Lung (tissue), 17 donors: ENCODE measurements at places on chromosomes 6 and 20. TPM values are rescaled to one million over a fixed set of nuclear protein-coding genes. Genes with fewer than 3 reads are reported as not detected.

GRCh38 chr6:34143196-34143883 is 2.5 kb downstream of the GRM4 start:
- no peak for DNase-seq
- H3K27ac ChIP-seq = no peak overlapping the region
- peaks cover 16% of the 10 kb centered on the region for H3K4me1 ChIP-seq
- peaks cover 70% of the 10 kb centered on the region for H3K27me3 ChIP-seq
- no peak overlapping the region for H3K4me3 ChIP-seq
- no peaks in the 10 kb centered on the region for H3K36me3 ChIP-seq

DNA sequence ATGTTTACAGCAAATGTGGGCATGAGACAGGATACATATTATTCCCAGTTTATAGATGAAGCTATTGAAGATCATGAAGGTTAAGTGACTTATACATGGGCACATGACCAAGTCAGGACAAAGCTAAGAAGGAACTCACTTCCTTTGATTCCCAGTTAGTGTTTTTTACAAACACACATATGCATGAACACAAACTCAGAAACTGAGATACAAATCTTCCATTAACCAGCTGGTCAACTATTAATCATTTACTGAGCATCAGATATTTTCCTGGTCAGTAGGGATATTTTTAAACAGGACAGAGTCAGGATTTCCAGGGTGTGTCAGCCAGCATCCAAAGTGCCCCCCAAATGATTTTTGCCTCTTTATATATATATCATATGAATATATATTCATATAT is 222.2 kb downstream of the OGFRL1 start:
- H3K36me3 ChIP-seq = no peaks in the 10 kb centered on the region
- DNase-seq = no peak
- no peak overlapping the region for H3K27ac ChIP-seq
- no peak overlapping the region for H3K4me3 ChIP-seq
- peaks cover 13% of the 10 kb centered on the region for H3K4me1 ChIP-seq

- H3K27me3 ChIP-seq = no peaks in the 10 kb centered on the region
- no peaks in the 10 kb centered on the region for H3K4me1 ChIP-seq
- no peak overlapping the region for H3K27ac ChIP-seq
- no peaks in the 10 kb centered on the region for H3K36me3 ChIP-seq
- H3K4me3 ChIP-seq = no peak overlapping the region
Measured at GRCh38 chr6:62805431-62805830, 405.8 kb upstream of the FKBP1C start.

DNA sequence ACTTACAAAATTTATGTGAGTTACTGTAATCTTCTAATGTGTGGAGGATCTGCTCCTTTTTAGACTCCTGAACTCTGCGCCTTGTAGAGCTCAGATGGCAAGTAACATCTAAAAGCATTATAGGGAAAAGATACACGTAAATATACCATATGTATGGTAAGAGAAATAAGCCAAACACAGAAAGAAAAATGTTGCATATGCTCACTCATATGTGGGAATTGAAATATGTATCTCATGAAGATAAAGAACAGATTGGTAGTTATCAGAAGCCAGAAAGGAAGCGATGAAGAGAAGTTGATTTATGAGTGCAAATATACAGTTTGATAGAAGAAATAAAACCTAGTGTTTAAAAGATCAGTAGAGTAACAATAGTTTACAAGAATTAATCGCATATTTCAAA is 815.0 kb upstream of the MAN1A1 start:
- no peaks in the 10 kb centered on the region for H3K36me3 ChIP-seq
- H3K4me1 ChIP-seq = no peaks in the 10 kb centered on the region
- no peaks in the 10 kb centered on the region for H3K27me3 ChIP-seq
- DNase-seq = no peak
- H3K4me3 ChIP-seq = no peak overlapping the region
- H3K27ac ChIP-seq = no peak overlapping the region

DNA sequence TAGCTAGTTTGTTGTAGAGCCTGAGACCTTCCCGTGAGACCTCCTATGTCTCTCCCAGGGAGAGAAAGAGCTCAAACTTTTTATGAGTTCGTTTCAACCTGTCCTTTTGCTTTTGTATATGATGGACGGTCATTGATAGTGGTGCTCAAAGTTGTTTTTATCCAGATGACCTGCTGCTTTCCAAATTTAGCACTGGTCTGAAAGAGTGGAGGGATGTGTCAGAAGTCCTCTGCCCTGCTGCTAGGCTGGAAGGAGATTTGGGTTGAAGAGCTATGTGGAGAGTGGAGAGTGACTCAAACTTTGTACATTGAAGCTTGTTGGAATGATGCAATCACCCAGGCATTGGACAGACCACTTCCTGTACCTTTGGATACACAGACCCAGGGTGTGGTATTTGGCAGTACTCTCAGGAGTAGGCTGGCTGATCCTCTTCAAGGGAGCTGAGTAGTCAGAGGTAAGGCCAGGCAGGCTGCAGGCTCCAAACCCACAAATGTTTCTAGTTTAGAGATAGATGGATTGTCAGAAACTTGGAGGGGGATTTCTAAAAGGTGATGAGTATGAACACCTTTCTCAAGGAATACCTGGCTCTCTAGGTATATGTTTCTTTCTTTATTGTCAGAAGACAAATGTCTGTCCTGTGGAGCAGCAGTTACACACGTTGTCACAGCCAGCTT is 49.4 kb upstream of the RREB1 start:
- peak overlapping the region; percentile 48 for H3K27ac ChIP-seq
- H3K27me3 ChIP-seq = no peaks in the 10 kb centered on the region
- no peaks in the 10 kb centered on the region for H3K36me3 ChIP-seq

DNA sequence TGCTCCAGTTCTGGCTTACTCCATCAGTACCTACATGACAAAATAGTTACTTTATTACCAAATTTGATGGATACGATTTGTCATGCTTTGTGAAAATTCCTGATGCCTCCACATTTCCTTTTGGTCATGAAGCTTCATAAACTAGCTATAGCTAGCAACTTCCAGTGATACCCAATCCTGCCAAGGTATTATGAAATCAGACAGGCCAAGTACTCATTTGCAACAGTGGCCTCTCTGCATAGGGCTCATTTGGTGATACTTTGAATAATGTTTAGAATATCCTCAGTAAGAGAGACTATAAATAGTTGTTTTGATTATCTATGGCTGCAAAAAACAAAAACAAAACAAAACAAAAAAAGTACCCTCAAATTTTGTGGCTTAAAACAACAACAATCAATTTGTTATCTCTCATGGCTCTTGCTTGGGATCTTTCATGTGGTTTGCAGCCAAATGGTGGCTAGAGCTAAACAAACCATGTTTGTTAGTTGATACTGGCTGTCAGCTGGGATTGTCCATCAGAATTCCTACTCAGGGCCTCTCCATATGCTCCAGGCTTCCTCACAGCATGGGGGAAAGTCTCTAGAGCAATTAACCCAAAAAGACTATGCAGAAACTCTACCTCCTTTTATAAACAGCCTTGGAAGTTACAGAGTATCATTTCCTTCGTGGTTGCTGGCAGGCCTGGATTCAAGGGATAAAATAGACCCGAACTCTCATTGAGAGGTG is 10.1 kb upstream of the PRL start:
- H3K27ac ChIP-seq = no peak overlapping the region
- H3K4me3 ChIP-seq = no peak overlapping the region
- H3K4me1 ChIP-seq = no peaks in the 10 kb centered on the region
- DNase-seq = no peak
- H3K36me3 ChIP-seq = no peaks in the 10 kb centered on the region

GRCh38 chr6:53282741-53283140 is 66.0 kb downstream of the ELOVL5 start:
- H3K36me3 ChIP-seq = no peaks in the 10 kb centered on the region
- H3K4me3 ChIP-seq = no peak overlapping the region
- H3K27me3 ChIP-seq = no peaks in the 10 kb centered on the region
- H3K4me1 ChIP-seq = peaks cover 2% of the 10 kb centered on the region
- H3K27ac ChIP-seq = no peak overlapping the region
- DNase-seq = no peak

DNA sequence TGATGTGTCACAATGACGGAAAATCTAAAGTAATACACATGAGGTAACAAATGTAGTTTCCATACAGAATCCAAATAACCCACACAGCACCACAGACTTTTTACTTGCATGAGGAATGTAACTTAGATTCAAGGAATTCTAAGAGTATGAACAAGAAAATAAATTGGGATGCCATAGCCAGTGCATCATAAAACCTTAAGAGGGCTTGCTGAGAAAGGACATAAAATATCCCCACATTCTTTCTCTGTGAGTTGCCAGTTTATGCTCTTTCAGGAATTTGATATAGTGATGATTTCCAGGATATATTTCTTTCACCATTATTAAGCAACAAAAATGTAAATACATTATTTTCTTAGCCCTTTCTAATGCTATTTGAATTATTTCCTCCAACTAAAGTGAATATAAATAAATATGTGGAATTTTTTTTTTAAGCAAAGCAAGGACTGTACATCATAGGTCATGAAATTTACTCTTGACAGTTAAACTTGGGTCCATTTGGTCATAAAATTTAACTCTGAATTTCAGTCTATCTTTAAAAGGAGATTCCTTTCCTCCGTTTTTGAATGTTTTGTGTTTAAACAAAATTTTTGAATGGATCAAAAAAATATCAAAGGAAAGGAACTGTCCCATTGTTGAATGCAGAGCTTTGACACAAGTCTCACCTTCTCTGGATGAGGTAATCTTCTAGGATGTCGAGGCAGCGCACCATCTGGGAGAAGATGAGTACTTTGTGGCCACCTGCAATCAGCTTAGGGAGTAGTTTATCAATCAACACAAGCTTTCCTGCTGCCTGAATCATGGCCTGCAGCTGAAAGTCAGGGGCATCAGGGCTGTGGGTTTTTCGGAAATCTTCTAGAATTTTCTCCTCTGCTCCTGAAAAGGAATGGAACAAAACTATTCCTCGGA is 116.3 kb upstream of the EMILIN3 start:
- no peaks in the 10 kb centered on the region for H3K4me1 ChIP-seq
- DNase-seq = no peak
- H3K36me3 ChIP-seq = peaks cover 51% of the 10 kb centered on the region
- no peak overlapping the region for H3K4me3 ChIP-seq

- no peaks in the 10 kb centered on the region for H3K27me3 ChIP-seq
- no peak overlapping the region for H3K27ac ChIP-seq
- peaks cover 8% of the 10 kb centered on the region for H3K4me1 ChIP-seq
- no peak overlapping the region for H3K4me3 ChIP-seq
- no peak for DNase-seq
Measured at GRCh38 chr20:63711085-63711645, 3.3 kb downstream of the ZGPAT start.

- DNase-seq = peak; percentile 47
- H3K27ac ChIP-seq = peak overlapping the region; percentile 18
- H3K4me3 ChIP-seq = peak overlapping the region; percentile 64
- H3K4me1 ChIP-seq = peaks cover 10% of the 10 kb centered on the region
- no peaks in the 10 kb centered on the region for H3K36me3 ChIP-seq
Measured at GRCh38 chr6:25279748-25280343, 672 bp downstream of the CARMIL1 start.

DAAM2 gene
- total RNA-seq = 43.0 TPM

LY86 gene
- 5.2 TPM for total RNA-seq

CLIC5 gene
- 92.3 TPM for total RNA-seq

- DNase-seq = peak; percentile 86
- H3K4me3 ChIP-seq = peak overlapping the region; percentile 57
- no peaks in the 10 kb centered on the region for H3K27me3 ChIP-seq
- H3K4me1 ChIP-seq = no peaks in the 10 kb centered on the region
- H3K36me3 ChIP-seq = no peaks in the 10 kb centered on the region
Measured at GRCh38 chr6:21587179-21587960, 6.2 kb upstream of the SOX4 start.

DNA sequence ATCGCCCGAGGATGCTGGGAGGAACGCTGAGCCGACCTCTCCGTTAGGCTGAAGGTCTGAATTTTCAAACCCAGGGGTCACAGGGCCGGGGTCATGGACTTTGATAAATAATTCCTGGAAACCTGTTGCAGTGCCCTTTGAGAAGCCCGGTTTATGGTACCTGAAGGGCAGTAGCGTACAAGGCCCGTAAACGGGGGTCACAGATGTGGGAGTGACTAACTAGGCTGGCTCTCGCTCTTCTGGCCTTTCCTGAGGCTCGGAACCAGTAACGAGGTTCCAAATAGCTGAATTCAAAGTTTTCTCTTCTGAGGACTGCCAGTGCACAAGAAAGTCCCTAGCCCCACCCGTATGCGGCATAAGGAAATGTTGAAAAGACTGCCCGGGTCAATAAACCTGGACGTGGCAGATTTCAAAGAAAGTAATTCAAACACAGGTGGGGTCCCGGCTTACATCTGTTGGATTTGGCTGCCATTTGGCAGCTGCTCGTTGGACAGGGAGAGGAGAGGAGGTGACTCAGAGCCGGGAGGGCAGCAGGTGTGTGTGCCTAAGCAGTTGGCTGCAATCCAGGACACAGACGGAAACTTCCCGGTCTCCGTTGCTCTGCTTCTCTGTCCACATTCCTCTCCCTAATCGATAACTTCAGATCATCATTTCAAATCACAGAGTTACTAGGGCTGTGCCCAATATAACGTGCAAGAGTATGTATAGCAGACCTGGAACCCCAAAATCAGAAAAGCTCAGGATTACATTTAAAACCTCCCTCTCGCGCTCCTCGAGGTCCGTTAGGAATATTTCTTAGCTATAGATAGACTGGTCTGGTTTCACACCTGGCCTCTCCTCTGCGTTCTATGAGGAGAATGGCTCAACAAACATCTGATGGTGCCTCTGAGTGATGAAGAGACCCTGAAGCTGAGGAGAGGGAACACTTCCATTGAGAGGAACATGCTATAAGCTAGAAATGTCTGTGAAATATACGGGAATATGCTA is 765 bp upstream of the GMDS start:
- H3K27me3 ChIP-seq = no peaks in the 10 kb centered on the region
- H3K4me1 ChIP-seq = peaks cover 7% of the 10 kb centered on the region
- peak; percentile 78 for DNase-seq
- peaks cover 7% of the 10 kb centered on the region for H3K36me3 ChIP-seq
- H3K27ac ChIP-seq = peak overlapping the region; percentile 83

DNA sequence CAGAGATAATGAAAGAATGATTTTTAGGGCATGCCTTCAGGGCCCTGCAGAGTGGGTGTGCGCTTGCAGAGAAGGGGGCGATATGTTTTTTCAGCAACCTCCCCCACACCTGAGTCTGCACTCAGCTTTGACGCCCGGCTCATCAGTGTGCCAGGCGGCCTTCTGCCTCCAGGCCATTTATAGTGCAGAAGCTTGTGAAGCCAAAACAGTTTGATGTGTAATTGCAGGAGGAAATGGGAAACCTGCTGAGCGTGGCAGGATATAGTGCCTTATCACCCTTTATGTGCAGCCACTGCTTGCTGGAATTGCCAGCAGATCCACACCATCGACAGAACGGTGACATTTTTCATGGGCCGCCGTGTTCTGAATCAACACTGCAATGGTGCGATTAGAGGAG is 178.2 kb downstream of the CDH4 start:
- H3K27ac ChIP-seq = no peak overlapping the region
- no peak overlapping the region for H3K4me3 ChIP-seq
- H3K27me3 ChIP-seq = peaks cover 40% of the 10 kb centered on the region
- H3K36me3 ChIP-seq = no peaks in the 10 kb centered on the region
- no peak for DNase-seq

FNDC11 gene
- 2.6 TPM for total RNA-seq

NR2E1 gene
- not detected for total RNA-seq

DNA sequence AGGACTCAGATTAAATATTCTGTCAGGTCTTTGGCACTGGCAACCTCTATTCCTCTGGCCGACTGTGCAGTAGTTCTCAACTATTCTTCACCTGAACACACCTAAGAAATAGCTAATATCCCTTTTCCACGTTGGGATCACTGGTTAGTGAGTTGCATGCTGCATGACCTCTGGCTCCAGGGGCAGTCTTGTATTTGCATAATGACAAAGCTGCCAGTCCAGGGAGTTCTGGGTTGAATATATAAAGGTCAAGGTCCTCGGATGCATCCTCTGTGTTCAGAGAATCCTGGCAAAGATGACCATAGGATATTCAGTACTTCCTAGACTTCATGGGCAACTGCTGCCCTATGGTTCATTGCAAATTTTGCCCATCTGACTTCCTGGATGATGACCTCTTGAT is 131.2 kb downstream of the DNAH8 start:
- DNase-seq = no peak
- peaks cover 2% of the 10 kb centered on the region for H3K27me3 ChIP-seq
- H3K27ac ChIP-seq = no peak overlapping the region
- no peaks in the 10 kb centered on the region for H3K36me3 ChIP-seq
- no peaks in the 10 kb centered on the region for H3K4me1 ChIP-seq
